ENCODE measurements at places on chromosomes 11 and 22.

- no peak for DNase-seq
Observed at GRCh38 chr11:79090191-79090705, 350.6 kb downstream of the TENM4 start.

DNA sequence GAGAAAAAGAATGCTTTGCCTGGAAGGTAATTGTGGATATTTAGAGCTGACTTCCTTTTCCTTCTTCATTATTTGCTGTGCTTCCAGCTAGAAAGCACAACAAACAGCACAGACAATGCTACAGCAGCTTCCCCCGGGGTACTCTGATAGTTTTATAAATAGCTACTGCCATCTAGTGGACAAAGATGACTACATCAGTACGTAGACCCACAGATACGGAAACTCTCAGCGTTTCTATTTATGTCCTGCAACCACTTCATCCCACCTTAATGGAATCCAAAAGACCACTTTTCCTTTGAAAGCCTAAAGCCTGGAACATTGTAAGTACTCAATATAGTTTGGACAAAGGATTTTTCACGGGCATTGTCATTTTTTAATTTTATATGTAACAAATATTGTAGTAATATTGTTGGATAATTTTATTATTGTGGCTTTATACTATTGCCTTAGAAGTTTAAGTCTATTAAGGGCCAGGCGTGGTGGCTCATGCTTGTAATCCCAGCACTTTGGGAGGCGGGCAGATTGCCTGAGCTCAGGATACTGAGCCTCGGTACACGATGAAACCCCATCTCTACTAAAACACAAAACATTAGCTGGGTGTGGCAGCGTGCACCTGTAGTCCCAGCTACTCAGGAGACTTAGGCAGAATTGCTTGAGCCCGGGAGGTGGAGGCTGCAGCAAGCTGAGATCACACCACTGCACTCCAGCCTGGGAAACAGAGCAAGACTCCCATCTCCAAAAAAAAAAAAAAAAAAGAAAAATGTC, 7.5 kb downstream of the HSPA8 start:
- peak; percentile 29 for DNase-seq

GRCh38 chr11:1129143-1129610, 28.6 kb upstream of the MUC5AC start:
- no peak for DNase-seq

DNA sequence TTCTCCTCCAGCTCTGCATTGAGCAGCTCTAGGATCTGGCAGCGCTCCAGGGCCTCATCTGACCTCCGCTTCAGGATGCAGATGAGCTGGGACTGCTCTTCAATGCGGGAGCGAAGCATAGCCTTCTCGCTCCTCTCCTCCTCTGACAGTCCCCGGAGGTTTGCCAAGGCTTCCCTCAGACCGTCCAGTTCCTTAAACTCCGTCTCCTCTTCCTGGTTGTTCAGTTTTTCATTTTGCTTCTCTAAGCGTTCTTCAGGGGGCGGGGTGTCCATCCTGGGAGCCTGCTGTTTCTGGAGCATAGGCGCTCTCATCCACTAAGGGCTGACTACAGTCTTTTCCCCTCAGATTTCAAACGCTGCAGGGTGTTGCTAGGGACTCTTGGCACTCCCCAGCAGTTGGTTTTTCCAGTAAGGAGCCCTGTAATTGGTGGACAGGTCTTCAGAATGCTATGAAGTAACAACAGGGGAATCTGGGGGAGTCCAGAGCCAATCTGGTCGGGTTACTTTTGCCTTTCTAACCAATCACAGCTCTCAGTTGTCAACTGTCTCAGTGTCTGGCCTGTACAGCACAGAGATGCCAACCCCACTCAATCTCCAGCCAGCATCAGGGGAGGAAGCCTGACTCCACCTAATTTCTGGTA, at the start of gene CCDC89:
TSS of gene CCDC89 (minus strand) at position 376 of the 640 bp plus-strand sequence. CDS start at position 311, 65 bp downstream.
- no peak for DNase-seq

DNA sequence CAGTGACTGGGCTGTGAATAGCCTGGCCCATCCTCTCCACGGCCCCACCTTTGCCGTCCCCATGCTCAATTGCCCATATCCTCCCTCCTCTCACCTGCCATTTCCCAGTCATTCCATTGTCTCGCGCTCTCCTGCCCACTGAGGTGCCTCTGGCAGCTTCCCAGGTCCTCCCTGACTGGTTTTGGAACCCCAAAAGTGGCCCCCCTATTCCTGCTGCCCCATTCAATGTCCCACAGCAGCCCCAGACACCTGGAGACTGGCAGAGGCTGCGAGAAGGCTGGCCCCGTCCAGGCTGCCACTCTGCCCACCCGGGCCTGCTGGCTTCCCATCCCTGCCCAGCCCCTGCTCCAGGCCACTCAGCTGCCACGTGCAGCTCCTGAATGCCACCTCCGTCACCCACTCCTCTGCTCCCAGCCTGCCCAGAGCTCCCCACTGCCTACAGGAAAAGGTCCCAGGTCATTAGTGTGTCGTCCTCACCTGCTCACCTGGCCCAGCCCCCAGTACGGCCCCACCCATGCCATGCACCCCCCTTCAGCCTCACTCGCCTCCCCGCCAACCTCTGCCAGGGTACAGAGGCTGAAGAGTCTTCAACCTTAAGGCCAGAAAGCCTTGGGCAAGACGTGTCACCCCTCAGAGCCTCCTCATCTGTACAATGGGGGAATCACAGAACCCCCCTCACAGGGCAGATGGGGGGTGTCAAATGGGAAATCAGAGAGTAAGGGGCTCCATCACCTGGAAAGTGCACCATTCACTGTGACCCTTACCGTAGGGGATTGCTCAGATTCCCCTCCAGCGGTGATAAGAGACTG, 37.5 kb downstream of the KCNJ4 start:
- DNase-seq: no peak

GRCh38 chr11:70871881-70872280, 380.5 kb downstream of the SHANK2 start:
- no peak for DNase-seq

- no peak for DNase-seq
Observed at GRCh38 chr22:40426594-40427333, 56.4 kb downstream of the SGSM3 start.

- no peak for DNase-seq
Observed at GRCh38 chr11:131899950-131900580, 529.6 kb downstream of the NTM start.

- DNase-seq: no peak
Observed at GRCh38 chr11:1402355-1403077, 12.8 kb downstream of the BRSK2 start.

DNA sequence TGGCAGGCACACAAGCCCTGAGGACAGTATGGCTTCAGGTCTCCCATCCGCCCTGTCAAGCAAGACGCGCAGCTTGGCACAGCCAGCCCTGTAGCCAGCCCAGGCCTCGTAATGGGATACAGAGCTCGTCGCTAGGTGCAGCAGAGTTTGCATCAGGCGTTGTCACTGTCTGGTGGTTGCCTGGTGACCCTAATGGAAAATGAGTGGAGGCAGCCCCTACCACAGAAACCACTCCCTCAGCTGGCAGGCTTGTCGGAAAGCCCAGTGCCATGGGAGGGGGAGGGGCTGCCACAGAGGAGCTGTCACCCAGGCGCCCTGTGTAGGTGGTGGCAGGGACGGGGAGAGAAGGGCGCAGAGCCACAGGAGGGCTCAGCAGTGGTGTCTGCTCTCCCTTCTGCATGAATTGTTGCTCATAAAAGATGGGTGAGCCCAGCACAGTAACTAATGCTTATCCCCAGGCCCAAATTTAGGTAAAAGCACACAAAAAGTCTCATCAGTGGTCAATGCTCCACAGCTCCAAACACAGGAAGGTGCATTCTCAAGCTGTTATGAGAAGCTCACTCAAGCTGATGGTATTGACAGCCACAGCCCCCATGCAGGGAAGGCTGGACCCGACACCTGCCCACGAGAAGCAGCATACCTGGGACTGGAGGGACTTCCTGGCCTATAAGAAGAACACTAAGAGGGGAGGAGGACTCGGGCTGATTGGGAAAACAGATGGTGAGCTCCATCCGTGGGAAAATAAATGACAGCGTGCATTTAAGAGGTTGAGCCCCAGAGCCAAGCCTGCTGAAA, 164.6 kb downstream of the ETS1 start:
- no peak for DNase-seq

All from NCI-H1048 (cell line).